NCI-H187 (cell line): ENCODE measurements at places on chromosomes 13 and 19.

DNA sequence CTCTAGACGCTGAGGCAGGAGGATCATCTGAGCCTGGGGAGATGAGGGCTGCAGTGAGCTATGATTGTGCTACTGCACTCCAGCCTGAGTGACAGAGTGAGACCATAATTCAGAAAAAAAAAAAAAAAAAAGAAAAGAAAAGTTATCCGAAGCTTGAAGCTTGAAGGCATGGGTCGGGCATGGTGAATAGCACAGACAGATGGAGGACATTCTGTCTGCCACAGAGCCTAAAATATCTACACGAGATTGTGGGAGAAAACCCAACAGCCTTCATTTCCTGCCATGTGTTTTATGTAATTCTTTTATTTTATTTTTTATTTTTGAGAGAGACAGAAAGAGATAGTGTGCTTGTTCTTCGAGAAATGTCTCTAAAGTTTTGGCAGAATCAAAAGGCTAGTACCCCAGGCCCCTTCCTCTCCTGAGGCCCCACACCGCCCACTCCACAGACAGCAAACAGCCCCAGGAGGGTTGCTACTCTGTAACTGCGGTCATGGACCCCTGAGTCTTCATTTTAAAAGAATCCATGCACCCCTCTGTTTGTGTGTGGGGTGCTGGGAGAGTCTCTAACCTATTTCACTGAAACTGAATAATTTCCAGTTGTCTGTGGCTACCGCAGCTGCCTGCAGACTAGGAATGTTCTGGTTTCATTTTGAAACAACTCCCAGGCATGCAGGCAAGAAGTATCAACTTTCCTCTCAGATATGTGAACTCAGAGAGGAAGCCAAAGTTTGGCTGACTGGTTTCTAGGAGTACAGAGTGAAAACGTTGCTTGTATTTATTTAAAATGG, 38.4 kb upstream of the RCBTB2 start:
- DNase-seq: no peak

DNA sequence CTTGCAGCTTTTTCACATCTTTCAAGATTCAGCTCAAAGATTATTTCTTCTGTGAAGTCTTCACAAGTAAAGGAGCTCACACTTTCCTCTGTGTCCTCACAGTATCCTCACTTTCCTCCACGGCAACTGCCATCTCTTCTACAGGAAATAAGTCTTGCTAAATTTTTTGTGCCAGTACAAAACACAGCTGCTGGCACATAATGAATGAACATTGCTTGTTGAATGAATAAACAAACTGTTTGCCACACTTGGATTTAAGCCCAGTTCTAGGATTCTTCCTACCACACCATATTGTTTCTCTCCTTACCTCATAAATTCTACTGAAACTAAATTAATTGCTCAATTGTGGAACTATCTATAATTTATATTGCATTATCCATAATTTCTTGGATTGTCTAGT, 59.5 kb downstream of the RAP2A start:
- no peak for DNase-seq

DNA sequence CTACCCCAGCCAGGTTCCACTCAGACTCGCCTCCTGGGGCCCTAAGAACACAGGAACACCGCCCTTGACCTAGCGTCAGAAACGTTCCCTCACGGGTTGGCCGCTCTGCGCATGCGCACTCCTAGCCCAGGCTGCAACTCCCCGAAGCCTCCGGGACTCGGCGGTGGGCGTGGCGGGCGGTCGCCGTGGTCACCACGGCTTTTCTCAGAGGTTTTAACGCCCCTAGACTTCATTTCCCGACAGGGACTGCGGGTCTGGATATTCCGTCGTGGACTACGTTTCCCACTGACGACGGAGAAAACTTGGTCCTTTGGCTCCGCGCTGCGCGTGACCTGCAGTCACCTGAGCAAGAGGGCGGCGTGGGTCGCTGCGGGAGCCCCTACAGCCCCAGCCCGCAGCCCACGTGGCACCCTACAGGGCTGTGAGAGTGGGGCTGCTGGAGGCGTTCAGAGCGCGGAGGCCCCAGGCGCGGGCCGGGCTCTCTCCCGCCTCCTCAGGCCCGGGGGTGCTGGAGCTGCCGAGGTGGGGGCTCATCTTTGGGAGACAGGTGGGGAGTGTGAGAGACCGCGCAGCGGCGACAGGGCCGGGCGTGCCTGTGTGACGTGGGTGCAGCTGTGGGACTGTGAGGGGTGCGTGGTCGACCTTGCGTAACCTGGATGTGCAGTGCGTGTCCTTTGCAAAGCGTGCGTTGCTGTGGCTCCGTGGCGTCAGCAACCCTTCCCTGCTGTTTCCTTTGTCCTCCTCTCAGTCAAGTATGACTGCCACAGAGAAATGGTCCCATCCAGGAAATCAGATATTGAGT, 38.0 kb upstream of the ZNF573 start:
- peak; percentile 65 for DNase-seq

GRCh38 chr13:47841151-47841550, 159.9 kb downstream of the SUCLA2 start:
- DNase-seq: no peak

GRCh38 chr19:30471441-30471840, 99.3 kb downstream of the ZNF536 start:
- DNase-seq: no peak

DNA sequence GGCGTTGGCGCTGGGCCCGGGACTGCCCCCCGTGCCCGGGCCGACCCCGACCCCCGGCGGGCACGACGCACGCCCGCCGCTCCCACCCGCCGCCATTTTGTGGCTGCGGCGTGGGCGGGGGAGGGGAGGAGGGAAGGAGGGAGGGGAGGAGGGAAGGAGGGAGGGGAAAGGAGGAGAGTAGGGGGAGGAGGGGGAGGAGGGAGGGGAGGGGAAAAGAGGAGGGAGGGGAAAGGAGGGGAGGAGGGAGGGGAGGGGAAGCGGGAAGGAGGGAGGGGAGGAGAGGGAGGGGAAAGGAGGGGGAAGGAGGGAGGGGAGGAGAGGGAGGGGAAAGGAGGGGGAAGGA, at the start of gene BTBD2:
Gene BTBD2 (minus strand): TSS at position 107 of the 343 bp plus-strand sequence. CDS start 11 bp downstream, at position 96.
- peak; percentile 26 for DNase-seq
